Transverse colon (tissue), 4 donors: ENCODE measurements at places on chromosomes 16 and 17.

- H3K27ac ChIP-seq: no peak overlapping the region
- no peaks in the 10 kb centered on the region for H3K36me3 ChIP-seq
- DNase-seq: no peak
- no peaks in the 10 kb centered on the region for H3K4me1 ChIP-seq
- no peak overlapping the region for H3K4me3 ChIP-seq
Observed at GRCh38 chr17:66920435-66920834, 44.1 kb upstream of the CACNG4 start.

GRCh38 chr16:4123616-4124300 lies 7.5 kb upstream of the ADCY9 start:
- no peak overlapping the region for H3K4me3 ChIP-seq
- no peaks in the 10 kb centered on the region for H3K27me3 ChIP-seq
- no peaks in the 10 kb centered on the region for H3K4me1 ChIP-seq
- no peak for DNase-seq
- no peak overlapping the region for H3K27ac ChIP-seq

DNA sequence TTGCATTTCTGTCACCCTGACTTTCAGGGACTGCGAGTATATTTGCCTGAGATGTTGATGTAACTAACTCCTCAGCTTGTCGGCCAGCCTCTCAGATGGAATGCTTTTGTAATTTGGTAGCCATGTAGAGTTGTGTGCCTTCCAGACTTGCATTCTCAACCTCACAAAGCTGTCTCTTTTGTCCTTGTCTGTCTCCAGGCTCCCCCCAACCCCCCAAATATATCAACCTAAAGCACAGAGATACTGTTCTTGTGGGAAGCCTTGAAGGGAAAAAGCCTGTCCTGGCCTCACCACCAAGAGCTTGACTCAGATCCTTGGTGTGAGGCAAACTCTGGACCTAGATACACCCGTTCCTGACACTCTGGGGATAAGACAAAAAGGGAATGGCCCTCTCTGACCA lies 18.4 kb downstream of the SAP30BP start:
- H3K27ac ChIP-seq: peak overlapping the region; percentile 48
- H3K4me3 ChIP-seq: no peak overlapping the region
- H3K27me3 ChIP-seq: no peaks in the 10 kb centered on the region

DNA sequence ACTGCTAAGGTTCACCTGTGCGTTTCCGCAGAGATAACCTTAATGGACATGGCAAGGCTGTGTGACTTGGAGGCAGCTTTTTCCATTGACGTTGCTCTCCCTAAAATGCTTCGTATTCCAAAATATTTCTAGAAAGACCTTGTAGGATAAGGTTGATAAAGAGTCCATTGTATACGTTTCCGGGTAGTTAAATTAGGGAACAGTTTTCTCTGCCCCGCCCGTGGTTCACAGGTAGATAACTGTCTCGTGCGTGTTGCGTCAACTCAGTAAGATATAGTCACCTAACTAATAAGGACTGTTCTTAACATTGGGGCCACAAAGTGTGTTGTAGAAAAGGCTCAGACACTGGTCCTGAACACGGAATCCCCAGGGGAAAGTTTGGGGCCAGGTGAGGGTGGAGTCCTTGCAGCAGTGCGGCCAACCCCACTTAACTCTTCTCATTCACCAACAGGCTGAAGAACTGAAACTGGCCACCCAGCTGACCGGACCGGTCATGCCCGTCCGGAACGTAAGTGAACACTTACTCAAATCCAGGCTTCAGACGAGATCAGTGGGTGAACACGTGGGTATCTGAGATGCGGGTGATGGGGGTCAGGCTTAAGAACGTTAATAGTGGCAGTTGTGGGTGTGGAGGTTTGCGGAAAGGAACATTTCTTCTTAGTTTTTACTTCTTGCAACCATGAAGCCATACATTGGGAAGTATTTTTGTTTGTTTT lies 1.6 kb downstream of the RPL13 start:
- peak overlapping the region; percentile 93 for H3K4me3 ChIP-seq
- peak; percentile 58 for DNase-seq
- H3K27me3 ChIP-seq: no peaks in the 10 kb centered on the region
- peaks cover 71% of the 10 kb centered on the region for H3K4me1 ChIP-seq

DNA sequence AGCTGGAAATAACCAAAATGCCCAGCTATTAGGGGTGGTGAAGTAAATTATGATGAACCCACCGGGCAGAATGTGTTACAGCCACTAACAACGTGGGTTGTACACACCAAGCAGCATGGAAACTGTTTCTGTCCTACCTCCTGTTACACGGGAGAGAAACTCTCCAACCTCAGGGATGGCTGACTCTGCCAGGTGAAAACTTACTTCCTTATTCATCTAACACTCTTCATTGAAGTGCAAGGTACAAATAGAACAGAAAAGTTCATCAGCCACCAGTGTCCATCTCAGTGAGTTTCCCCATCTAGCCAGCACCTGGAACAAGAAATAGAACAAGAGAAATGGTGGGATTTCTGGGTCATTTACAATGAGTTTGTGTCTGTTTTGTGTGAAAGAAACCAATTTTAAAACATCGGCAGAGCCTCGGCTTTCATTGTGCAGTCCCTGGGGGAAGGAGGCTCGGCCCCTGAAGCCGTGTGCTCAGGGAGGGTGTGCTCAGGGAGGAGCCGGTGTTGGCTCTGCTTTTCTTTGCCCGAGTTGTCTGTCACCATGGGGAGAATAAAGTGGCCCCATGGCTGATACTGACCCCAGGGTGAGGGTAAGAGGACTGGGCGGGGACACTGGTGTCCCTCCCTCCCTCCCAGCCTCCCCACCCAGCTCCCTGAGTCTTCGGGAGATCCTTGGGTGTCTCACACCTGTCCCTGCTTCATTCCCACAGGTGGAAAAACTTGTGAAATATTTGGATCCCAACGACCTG lies 39.8 kb downstream of the RAB11FIP4 start:
- H3K4me1 ChIP-seq: no peaks in the 10 kb centered on the region
- H3K4me3 ChIP-seq: no peak overlapping the region
- no peak overlapping the region for H3K27ac ChIP-seq

- DNase-seq: peak; percentile 51
- H3K36me3 ChIP-seq: no peaks in the 10 kb centered on the region
- H3K4me1 ChIP-seq: peaks cover 43% of the 10 kb centered on the region
- H3K27ac ChIP-seq: peak overlapping the region; percentile 91
- H3K4me3 ChIP-seq: peak overlapping the region; percentile 75
Observed at GRCh38 chr16:11585460-11586377, 1.0 kb downstream of the LITAF start.

DNA sequence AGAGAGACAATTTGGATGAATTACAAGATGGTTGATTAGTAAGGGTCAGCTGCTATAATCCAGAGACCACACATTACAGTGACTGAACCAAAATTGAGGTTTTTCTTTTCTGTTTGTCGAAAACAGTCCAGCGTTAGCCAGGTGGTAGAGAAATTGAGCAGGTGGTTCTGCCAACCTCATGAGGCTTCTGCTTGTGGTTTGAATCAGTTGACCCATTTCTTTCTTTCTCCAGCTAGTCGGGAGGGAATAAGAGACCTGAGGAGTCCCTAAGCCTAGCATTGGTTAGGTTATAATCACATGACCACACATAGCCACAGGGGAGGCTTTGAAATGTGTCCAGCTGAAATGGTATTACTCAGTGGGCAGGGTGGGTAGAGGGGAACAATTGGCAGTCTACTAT lies 504.6 kb downstream of the HS3ST4 start:
- H3K36me3 ChIP-seq: no peaks in the 10 kb centered on the region
- no peak overlapping the region for H3K27ac ChIP-seq
- H3K4me3 ChIP-seq: no peak overlapping the region
- no peaks in the 10 kb centered on the region for H3K27me3 ChIP-seq
- no peak for DNase-seq
- no peaks in the 10 kb centered on the region for H3K4me1 ChIP-seq

GRCh38 chr16:67884-68789 lies 4.3 kb downstream of the RHBDF1 start:
- H3K4me3 ChIP-seq: no peak overlapping the region
- no peaks in the 10 kb centered on the region for H3K36me3 ChIP-seq
- no peak overlapping the region for H3K27ac ChIP-seq
- H3K4me1 ChIP-seq: peaks cover 21% of the 10 kb centered on the region

DNA sequence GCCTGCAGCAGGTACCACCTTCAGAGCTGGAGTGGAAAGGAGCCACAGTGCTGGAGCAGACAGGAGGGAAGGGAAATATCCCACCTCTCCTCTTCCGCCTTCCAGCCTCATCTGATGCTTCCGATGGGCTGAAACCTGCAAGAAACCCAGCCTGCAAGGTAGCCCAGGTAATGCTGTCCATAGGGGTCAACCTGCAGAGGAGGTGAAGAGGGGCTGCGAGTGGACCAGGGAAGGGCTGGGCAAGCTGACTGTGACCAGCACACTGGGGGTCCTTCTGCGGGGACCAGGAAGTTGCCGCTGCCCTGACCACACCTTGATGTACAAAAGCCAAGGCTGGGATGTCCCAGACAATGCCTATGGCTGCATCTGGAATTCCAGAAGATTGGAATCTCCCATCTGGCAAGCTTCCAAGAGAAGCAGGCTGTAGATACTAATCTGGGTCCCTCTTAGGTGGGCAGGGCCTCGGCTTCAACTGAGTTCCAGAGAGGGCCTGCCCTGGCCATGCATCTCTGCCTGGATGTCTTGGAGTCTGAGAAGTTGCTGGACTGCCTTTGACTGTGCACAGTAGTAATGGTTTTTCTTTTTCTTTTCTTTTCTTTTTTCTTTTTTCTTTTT lies 5.8 kb downstream of the FOXL1 start:
- H3K4me3 ChIP-seq: no peak overlapping the region
- peaks cover 34% of the 10 kb centered on the region for H3K27me3 ChIP-seq
- H3K36me3 ChIP-seq: no peaks in the 10 kb centered on the region
